Endothelial cell (in vitro differentiated cells): ENCODE measurements at places on chromosomes 13 and 19.

DNA sequence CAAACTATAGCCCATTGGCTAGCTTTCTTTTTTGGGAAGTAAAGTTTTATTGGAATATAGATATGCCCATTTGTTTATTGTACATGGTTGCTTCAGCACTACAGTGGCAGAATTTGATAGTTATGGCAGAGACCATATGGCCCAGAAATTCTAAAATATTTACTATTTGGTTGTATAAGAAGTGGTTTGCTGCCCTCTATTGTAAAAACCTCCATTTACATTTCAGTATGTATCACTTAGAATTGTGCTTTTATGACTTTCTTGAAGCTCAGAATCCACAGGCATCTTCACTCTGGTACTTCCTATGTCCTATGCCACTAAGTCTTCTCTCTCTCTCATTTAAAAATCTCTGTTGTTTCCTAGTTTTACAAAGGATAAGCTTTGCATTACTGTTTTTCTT, 37.7 kb downstream of the DLEU7 start:
- H3K36me3 ChIP-seq = no peaks in the 10 kb centered on the region
- no peak overlapping the region for H3K27ac ChIP-seq
- peaks cover 5% of the 10 kb centered on the region for H3K4me1 ChIP-seq
- no peak for DNase-seq
- no peak overlapping the region for H3K4me3 ChIP-seq

DNA sequence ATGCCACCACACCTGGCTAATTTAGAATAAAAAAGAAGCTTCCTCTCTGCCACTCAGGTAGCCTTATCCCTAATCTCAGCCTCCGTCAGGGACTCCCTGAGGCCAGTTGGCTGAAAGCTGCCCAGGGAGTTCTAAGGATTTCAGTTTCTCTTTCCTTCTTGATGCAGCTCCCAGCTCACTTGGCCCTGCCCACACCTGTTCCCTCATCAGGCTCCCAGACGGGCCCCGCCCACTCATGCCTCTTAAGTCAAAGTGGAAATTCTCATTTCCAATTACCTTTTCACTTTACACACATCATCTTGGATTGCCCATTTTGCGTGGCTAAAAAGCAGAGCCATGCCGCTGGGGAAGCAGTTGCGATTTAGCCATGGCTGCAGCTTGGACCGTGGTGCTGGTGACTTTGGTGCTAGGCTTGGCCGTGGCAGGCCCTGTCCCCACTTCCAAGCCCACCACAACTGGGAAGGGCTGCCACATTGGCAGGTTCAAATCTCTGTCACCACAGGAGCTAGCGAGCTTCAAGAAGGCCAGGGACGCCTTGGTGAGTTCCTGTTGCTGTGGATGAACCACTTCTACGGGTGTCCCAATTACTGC, at the start of gene IFNL1:
Gene IFNL1, plus strand, starts transcription at position 353 of the 591 bp plus-strand sequence. Its CDS starts 15 bp downstream, at position 368.
- no peaks in the 10 kb centered on the region for H3K4me1 ChIP-seq
- DNase-seq = no peak
- no peak within 1 kb of the TSS for H3K27ac ChIP-seq
- no peak within 1 kb of the TSS for H3K4me3 ChIP-seq
- H3K36me3 ChIP-seq = peaks cover 4% of the 10 kb centered on the region

DNA sequence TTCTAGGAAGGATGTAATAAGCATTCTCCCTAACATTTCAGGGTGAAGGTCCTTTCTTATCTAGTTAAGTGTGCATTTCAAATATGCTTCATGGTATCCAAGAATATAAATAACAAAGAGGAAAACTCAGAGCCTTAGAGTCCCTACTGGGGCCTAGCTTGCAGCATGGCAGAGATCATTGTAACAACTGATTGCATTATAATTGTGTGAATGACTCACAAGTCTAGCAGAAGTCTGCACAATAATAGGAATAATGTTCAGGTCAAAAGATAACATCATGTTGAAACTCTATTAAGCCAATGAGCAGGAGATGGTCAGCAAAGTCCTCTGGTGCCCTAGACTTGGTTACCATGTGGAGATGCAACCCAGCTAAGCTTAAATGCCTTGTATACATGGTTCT, 3.4 kb downstream of the POSTN start:
- no peak for DNase-seq
- H3K36me3 ChIP-seq = no peaks in the 10 kb centered on the region
- no peak overlapping the region for H3K27ac ChIP-seq
- no peaks in the 10 kb centered on the region for H3K27me3 ChIP-seq
- no peak overlapping the region for H3K4me3 ChIP-seq
- no peaks in the 10 kb centered on the region for H3K4me1 ChIP-seq

- H3K27ac ChIP-seq = peak overlapping the region; percentile 94
- H3K36me3 ChIP-seq = peaks cover 12% of the 10 kb centered on the region
- peaks cover 4% of the 10 kb centered on the region for H3K27me3 ChIP-seq
- no peak for DNase-seq
Observed at GRCh38 chr19:39481229-39481545, 549 bp downstream of the TIMM50 start.

DNA sequence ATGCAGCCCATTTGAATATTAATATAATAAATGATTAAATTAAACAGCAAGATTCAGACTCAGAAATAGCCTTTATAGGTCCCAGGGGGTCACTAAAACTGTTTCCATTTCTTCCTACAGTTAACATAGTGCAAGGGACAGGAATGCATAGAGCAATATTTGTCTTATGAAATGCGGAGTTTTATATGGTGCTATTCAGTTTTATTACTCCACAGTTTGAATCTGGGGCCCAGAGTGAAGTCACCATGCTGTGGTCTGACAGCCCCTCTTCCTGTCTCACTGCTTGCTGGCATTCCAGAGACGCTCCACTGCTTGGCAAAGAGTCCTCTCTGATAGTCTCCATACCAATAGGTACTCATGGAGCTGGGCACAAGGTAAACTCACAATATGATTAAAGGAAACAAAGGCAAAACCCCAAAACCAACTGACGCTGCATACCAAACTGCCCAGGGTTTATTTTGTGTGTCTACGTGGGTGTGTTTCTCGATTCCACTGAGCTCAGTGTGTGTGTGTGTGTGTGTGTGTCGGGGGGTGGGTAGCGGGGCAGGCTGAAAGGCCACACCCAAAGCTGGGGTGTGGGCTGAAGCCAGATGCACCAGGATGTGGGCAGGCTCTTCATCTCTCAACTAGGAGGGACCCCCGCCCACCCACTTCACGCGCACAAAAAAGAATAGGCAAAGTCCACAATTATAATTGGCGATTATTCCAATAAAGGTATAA, 277.9 kb downstream of the TSHZ3 start:
- H3K36me3 ChIP-seq = no peaks in the 10 kb centered on the region
- H3K4me3 ChIP-seq = no peak overlapping the region
- no peaks in the 10 kb centered on the region for H3K4me1 ChIP-seq
- H3K27ac ChIP-seq = no peak overlapping the region
- peaks cover 1% of the 10 kb centered on the region for H3K27me3 ChIP-seq
